ENCODE measurements at places on chromosomes 5 and 9.

GRCh38 chr5:38414348-38414747 is 142.1 kb downstream of the LIFR start:
- DNase-seq, result no peak

- DNase-seq, result no peak
These were observed 243.8 kb downstream of the ADAMTSL1 start for GRCh38 chr9:18717759-18718158.

DNA sequence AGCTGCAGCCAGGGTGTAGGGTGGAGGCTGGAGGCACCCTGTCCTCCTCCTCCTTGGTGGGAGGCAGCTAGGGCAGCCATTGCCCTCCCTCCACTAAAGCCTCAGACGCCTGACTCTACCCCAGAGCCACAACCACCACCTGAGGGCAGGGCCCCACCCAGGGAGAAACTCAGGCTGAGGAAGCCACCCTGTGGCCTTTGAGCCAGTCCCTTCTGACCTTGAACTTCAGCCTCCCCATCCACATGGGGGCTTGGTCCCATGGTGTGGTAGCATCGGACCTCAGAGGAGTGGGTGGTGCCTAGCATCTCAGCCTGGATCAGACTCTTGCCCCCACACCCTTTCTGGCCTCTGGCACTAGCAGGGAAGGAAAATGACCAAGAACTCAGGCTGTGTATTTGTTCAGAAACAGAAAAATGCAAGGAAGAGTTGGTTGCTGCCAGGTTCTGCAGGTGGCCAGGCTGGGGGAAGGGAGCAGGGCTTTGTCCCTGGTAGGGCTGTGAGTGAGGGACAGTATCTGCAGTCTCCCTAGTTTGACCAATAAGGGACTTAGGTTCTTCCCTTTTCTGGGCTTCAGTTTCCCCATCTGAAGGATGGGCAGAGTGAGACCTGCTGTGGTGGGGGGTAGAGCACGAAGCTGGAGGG is 3.2 kb downstream of the DAB2IP start:
- DNase-seq, result no peak

DNA sequence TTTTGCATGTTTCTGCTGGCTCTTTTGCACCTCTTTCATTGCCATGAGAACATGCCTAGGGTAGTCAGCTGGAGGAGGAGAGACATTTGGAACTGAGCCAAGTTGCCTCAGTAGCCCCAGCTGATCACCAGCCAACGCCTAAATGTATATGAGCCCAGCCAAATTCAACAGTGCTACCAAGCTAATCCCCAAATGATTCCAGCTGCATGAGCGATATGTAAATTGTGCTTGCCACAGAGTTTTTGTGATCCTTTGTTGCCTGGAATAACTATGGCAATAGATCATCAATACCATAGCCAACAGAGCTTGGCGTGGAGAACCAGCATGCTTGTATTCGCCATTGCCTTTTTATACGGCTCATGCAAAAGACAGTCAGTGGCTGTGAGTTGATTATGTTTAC is 110.5 kb downstream of the PRDM6 start:
- no peak for DNase-seq

- DNase-seq, result no peak
These were observed 45.8 kb downstream of the THOC3 start for GRCh38 chr5:175922192-175922885.

- DNase-seq, result no peak
These were observed 73.0 kb downstream of the SLC12A2 start for GRCh38 chr5:128156521-128156920.

GRCh38 chr9:126788046-126788445 is 16.8 kb upstream of the ZBTB43 start:
- no peak for DNase-seq

- DNase-seq, result no peak
These were observed 1651.5 kb downstream of the EFNA5 start for GRCh38 chr5:106019261-106019660.

- DNase-seq, result no peak
These were observed 63.6 kb upstream of the BOD1 start for GRCh38 chr5:173679909-173680630.

DNA sequence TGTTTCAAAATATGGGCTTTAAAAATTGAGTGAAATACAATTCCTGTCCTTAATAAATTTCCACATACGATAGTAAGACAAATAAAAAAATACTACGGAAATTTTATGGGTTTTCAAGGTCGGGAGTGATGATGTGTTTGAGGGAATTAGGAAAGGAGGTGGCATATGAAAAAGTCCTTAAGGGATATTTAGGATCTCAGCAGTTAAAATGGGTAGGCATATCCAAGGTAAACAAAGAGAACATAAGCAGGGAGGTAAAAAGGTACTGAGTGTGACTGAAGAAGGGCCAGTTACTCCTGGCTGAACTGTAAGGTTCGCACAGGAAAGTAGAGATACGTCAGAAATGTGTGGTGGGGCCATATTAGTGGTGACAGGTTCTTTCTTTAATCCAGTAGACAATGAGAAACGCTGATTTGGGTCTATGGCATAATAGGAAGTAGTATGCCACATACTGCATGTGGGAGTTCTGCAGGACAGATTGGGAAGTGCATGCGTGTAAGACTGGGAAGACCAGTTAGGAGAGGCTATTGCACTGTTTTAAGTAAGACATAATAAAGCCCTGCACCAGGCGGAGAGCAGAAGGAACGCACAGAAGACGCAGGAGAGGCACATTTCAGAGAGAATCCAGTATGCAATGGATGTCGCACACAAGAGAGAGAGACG is 937 bp upstream of the HMGCR start:
- peak; percentile 6 for DNase-seq

- no peak for DNase-seq
These were observed 89.4 kb downstream of the ANGPTL2 start for GRCh38 chr9:127033061-127033460.

- DNase-seq, result no peak
These were observed 753.3 kb downstream of the IRX1 start for GRCh38 chr5:4348919-4349318.

GRCh38 chr5:131209175-131209505 is 38.4 kb downstream of the LYRM7 start:
- DNase-seq, result no peak

GRCh38 chr9:15521254-15521653 is 10.5 kb upstream of the PSIP1 start:
- DNase-seq, result no peak

- DNase-seq, result no peak
These were observed 41.4 kb upstream of the F2R start for GRCh38 chr5:76674330-76675066.

DNA sequence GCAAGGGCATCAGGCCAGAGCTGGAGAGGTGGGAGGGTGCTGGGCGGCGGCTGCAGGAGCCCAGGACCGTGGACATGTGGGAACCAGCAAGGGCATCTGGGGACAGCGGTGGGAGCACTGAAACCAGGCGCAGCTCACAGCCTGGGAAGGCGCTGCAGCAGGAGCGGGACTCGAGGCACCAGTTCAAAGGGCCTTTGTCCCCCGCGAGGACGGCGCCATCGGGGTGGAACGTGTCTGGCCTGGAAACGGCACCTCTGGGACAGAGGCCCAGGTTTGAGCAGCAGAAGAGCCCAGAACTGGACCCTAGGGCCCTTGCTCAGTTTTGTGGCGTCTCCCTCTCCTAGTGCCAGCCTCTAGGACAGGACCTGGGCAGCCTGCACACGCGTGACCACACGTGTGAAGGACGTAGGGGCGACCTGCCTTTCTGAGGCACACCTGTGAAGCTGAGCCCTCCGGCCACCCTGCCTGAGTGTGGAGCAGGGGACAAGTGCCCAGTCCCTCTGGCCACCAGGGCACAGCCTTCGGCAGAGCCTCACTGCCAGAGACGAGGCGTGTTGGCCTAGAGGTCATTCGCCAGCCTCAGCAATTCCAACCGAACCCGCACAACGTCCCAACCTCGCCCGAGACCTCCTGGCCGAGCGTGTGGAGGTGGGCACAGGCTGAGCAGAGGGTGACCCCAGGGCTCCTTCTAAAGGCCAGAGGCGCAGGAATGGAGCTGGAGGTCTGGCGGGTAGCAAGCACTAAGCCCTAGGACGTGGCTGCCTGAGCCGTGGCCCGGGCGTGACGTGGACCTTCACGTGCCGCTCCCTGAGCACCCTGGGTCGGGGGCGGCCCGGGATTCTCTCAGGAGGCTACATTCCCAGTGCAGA is 2.2 kb upstream of the TMEM210 start:
- no peak for DNase-seq

DNA sequence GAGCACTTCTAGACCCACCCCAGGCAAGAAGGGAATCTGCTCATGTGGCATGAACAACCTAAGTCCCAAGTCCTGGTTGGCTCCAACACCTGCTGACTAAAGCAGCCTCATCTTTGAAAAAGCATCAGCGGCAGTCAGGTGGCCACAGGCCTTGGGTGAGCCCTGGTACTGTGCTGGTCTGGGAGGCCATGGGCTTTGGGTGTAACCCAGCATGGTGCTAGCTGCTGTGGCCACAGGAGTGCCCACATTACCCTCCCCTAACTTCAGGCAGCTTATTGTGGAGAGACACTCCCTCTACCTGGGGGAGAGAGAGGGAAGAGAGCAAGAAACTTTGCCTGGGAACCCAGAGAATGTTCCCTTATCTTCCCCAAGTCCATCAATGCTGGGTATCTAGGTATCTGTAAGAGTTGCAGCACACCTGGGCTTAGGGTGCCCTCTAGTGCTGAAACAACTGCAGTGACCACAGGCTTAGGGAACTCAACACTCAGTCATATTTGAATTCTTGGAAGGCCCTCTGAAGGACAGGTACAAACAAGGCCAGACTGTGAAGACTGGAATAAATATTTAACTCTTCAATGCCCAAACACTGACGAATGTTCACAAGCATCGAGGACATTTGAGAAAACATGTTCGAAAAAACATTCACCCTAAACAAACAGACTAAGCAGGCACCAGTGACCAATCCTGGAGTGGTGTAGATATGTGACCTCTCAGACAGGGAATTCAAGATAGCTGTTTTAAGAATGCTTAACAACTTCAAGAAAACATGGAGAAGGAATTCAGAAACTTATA is 69.9 kb upstream of the OR2K2 start:
- DNase-seq, result no peak

- no peak for DNase-seq
These were observed 45.1 kb upstream of the GARNL3 start for GRCh38 chr9:127219520-127219919.

DNA sequence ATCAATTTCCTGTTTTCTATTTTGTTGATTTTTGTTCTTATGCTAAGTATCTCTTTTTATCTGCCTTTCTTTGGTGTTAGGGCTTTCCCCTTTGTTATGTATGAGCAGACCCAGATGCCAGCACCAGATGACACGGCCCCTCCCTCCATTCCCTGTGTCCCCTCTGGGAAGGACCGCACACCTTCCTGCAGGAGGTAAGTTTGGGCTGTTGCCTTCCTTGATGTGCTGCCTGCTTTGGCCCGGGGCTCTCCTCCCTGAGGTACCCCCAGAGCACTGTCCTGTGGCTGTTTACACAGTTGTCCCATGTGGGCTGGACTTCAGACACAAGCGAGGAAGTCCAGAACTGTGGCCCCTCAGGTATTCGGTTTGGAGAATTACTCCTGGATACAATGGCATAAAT is 343.8 kb upstream of the IRX1 start:
- no peak for DNase-seq

GRCh38 chr9:98380065-98380681 is 124.7 kb upstream of the TBC1D2 start:
- no peak for DNase-seq

DNA sequence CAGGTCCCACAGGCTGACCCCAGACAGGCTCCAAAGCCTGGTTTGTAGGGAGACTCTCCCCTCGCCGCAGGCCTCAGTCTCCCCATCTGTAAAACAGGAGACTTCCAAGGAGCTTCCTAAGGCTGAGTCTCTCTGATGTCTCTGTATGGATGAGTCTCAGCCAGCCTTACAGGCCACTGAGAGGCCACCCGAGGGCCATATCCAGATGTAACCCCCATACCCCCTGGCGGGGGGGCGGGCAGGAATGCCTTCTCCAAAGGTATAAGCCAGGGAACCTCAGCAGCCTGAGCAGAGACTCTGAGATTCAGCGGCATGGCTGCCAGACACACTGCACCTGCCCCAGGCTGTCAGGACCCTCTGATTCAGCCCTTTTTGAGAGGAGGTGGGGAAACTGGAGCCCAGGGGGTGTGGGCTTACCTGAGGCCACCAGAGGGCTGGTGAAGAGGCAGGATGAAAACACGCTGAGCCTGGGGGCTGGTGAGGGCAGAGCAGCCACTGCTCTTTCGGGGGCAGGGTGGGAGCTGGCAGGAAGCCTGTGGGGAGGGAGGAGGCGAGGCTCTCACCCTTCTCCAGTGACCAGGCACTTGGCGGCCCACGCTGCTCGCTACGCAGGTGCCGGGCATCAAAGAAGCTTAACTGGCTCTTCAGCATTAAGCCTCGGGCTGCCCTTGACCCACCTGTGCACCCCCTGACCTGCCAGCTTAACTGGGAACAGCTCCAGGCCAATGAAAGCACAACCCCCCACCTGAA is 5.5 kb upstream of the SUSD3 start:
- DNase-seq, result no peak

DNA sequence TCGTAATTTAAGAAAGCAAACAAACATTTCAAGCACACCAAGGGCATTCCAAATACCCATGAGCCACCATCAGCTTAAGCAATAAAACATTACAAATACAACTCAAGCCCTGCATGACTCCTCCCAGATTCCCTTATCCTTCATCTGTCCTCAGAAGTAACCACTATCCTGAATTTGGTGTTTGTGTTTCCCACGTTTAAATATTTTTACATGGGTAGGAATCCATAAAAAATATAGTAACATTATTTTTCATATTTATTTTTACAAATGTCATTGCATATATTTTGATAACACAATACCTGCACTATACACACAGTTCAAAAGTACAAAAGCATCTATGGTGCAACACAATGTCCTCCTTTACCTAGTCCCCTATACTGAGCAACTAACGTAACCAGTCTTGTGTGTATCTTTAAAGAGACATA is 6.4 kb downstream of the PRKAA1 start:
- no peak for DNase-seq

- no peak for DNase-seq
These were observed 24.6 kb downstream of the APC start for GRCh38 chr5:112762113-112762810.

- no peak for DNase-seq
These were observed 114.7 kb downstream of the ST8SIA4 start for GRCh38 chr5:100788417-100788816.

DNA sequence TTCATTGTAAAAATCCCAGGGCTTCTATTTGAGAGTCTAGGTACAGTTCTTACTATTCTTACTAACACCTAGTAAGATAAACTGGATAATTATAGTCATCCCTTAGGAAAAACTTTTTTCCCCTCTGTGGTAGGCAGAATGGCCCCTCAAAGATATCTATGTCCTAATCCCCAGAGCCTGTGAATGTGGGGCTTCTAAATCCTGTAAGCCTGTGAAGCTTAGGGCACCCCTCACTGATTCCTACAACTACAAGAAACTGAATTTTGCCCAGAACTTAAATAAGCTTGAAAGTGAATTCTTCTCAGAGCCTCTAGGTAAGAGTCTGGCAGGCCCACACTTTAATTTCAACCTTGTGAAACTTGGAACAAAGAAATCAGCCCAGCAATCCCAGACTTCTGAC is 130.1 kb upstream of the ACOT12 start:
- DNase-seq, result no peak

DNA sequence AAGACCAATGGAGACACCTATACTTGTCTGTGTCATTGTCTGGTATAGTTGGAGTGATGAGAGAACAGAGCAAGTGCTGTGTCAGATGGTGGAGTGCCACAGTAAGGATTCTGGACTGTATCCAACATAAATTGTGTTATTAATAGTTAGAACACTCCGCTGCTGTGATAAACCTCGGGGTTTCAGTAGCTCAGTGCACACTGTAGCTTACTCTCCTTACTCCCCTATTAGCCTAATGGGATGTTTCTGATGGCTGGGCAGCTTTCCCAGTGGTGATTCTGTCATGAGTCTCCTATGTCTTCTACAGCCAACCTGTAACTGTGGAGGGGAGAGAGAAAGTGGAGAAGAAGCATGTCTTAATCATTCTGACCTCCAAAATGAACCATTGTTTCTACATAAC is 127.6 kb upstream of the PTCH1 start:
- no peak for DNase-seq

Data from NCI-H187 (cell line).